ENCODE measurements at places on chromosomes 1 and 21. TPM values are rescaled to one million over a fixed set of nuclear protein-coding genes. Genes with fewer than 3 reads are reported as not detected.

CHIT1 gene
- polyA plus RNA-seq, result 0.71 TPM

CPLANE2 gene
- 1.8 TPM for polyA plus RNA-seq

SLC16A4 gene
- 9.9 TPM for polyA plus RNA-seq

CATSPERE gene
- 0.77 TPM for polyA plus RNA-seq

CELA3A gene
- 0.52 TPM for polyA plus RNA-seq

C1orf210 gene
- polyA plus RNA-seq, result not detected

SLC30A2 gene
- 1.00 TPM for polyA plus RNA-seq

NUCKS1 gene
- 223 TPM for polyA plus RNA-seq

AADACL4 gene
- not detected for polyA plus RNA-seq

SARS1 gene
- polyA plus RNA-seq, result 86.3 TPM

PLEKHN1 gene
- 0.08 TPM for polyA plus RNA-seq

Data from forelimb muscle (tissue), 1 donor.